Stimulated activated CD4-positive, alpha-beta T cell treated with anti-CD3 and anti-CD28 coated beads, Interleukin-15, amount 100 ng/mL, for 24 hours (primary cell): ENCODE measurements at places on chromosomes 2 and 18.

GRCh38 chr2:230347659-230348305 lies 20.8 kb downstream of the SP140L start:
- DNase-seq = peak; percentile 56

GRCh38 chr2:12514631-12515437 lies 201.9 kb upstream of the TRIB2 start:
- peak; percentile 34 for DNase-seq

- no peak for DNase-seq
Measured at GRCh38 chr2:86617153-86617552, 6.5 kb downstream of the RNF103 start.

- no peak for DNase-seq
Measured at GRCh38 chr2:189134485-189134884, 45.1 kb downstream of the COL5A2 start.
